Spleen (tissue), 13 donors: ENCODE measurements at places on chromosomes 4 and X. TPM values are rescaled to one million over a fixed set of nuclear protein-coding genes. Genes with fewer than 3 reads are reported as not detected.

CD99L2 gene
- 8.2 TPM for polyA plus RNA-seq

MID1 gene
- 0.61 TPM for polyA plus RNA-seq

GRCh38 chr4:917466-917865 lies 14.7 kb downstream of the GAK start:
- peak; percentile 13 for DNase-seq

GRCh38 chr4:128757712-128758111 lies 51.8 kb upstream of the JADE1 start:
- DNase-seq = no peak

GRCh38 chr4:173039617-173040577 lies 128.7 kb upstream of the GALNT7 start:
- DNase-seq = no peak

GRCh38 chr4:38322714-38323113 lies 341.3 kb upstream of the KLF3 start:
- DNase-seq = no peak

GRCh38 chrX:72306085-72306801 lies 529 bp upstream of the CITED1 start:
- no peak for DNase-seq

DNA sequence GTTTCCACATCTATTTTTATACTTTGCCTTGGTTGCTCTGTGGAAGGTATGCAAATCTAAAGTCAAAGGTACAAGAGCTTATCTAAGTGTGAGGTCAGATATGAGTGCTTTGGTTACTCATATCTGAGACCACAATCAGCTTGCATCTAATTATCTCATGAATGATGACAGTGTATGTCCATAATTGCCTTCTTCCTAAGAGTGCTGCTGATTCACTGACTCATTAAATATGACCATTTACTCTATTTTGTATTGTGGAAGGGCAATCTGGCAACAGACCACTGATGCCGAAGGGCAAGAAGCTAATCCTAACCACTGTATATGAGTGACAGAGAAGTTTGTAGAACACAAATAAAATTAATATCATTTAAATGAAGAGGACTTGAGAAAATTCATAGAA lies 1190.2 kb upstream of the AGA start:
- DNase-seq = no peak

HPSE gene
- polyA plus RNA-seq = 2.1 TPM

DNA sequence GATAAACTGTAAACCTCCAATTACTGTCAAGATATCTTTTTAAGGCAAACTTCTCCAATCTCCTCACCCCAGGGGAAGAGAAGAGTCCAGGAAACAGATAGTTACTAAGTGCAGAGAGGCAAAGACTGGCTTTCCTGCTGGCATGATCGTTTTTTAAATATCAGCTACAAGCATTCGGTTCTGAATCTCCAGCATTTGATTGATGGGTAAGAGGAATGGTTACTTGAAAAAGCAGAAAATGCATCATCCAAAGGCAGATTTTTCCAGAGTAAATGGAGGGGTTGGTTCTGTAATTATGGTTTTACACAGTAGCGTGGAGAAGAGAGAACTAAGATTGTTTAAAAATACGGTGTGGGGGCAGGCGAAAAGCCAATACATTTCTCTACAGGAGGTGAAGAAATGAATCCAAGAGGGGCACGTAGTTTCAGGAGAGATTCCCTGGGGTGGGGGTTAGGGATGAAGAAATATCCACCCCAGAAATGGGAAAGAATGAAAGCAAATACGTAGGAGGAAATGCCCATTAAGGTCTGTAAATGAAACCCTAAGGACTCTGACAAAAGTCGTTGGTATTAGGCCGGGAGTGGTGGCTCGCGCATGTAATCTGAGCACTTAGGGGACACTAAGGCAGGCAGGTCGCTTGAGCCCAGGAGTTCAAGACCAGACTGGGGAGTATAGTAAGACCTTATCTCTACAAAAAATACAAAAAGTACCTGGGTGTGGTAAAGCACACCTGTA lies 248.3 kb downstream of the DHRSX start:
- DNase-seq = no peak

GRCh38 chrX:108091264-108091877 lies at the start of the genes ATG4A and PSMD10:
Gene ATG4A, plus strand, starts transcription at chrX:108091778. Its CDS starts 49 bp downstream, at chrX:108091827.
Gene PSMD10, minus strand, starts transcription at chrX:108091542. Its CDS starts 22 bp downstream, at chrX:108091520.
- peak; percentile 96 for DNase-seq

DNA sequence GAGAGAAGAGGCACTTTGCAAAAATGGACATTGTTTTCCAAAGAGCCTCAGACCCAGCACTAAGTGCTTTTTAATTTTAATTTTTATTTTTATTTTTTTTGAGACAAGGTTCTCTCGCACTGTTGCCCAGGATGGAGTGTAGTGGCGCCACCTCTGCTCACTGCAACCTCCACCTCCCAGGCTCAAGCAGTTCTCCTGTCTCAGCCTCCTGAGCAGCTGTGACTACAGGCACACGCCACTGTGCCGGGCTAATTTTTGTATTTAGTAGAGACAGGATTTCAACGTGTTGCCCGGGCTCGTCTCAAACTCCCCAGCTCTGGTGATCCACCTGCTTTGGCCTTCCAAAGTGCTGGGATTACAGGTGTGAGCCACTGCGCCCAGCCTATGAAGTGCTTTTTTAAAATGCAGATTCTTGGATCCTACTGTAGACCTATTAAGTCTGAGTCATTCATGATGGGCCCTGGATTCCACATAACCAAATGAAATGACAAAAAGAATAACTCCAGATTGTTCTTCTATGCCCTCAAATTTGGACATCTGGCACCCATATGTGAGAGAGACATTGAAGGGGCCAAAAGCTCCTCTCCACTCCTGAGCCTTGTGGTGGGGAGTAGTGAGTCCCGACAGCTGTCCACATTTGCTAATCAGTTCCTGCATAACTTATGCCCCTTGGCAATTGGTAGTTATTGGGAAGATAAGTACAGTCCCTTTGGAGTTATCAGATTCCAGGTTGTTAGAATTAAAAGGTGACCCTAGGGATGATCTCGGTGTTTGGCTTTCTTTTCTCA lies 3.6 kb downstream of the NOCT start:
- DNase-seq = no peak

GRCh38 chr4:163804001-163804400 lies 309.5 kb downstream of the TMA16 start:
- DNase-seq = no peak

DNA sequence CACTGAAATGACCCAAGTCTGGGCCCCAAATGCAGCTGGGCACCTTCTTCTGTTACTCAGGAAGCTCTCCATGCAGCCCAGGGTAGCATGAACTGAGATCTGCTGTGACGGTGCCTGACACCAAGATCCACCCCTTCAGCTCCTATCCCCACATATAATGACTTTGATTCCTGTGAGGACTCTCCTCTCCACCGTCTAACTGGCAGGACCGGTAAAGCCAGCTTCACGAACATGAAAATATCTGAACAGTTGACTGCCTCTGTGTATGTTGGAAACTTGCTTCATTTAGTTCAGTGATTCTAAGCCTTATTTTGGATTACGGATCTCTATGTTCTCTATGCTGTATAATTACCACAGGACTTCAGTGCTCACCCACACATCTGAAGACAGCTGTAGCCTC lies 115.5 kb upstream of the TMEM150C start:
- DNase-seq = no peak

DNA sequence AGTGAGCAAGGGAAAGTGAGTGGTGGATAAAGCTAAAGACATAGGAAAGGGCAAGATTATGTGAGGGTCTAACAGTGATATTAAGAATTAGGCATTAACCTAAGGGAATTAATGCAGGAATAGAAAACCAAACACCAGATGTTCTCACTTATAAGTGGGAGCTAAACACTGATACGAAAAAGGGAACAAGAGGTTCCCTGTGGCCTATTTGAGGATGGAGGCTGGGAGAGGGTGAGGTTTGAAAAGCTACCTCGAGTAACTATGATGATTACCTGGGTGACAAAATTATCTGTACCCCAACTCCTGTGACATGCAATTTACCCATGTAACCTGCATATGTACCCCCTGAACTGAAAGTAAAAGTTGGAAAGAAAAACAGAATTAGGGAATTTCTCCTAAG lies 79.0 kb downstream of the ANXA3 start:
- DNase-seq = no peak

GRCh38 chr4:171644430-171645057 lies 168.7 kb upstream of the GALNTL6 start:
- DNase-seq = no peak

DNA sequence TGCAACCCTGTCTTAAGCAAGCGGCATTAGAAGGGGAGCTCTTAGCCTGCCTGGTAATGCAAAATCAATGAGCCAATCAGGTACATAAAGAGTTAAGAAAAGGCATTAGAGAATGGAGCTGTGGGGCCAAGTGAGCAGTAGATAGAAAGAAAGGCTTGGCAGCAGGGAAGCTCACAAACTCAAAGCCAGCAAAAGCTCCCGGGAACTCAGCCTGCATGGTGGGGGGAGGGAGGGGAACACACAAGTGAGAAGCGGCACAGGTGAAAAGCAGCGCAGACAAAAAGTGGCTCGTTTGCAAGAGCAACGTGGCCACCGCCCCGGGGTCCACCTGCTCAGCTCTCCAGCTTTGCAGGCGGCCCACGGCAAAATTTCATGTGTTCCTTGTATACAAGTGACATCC lies 818.5 kb downstream of the FAM133A start:
- DNase-seq = no peak

GRCh38 chrX:103437147-103437873 lies 61.0 kb downstream of the BEX3 start:
- no peak for DNase-seq

FRAS1 gene
- 0.10 TPM for polyA plus RNA-seq
